Activated CD4-positive, alpha-beta T cell treated with anti-CD3 and anti-CD28 coated beads for 48 hours (primary cell): ENCODE measurements at places on chromosomes 3 and 15.

GRCh38 chr3:163364717-163365116 lies 1713.6 kb downstream of the SI start:
- no peak for DNase-seq

- no peak for DNase-seq
Measured at GRCh38 chr3:36677331-36678007, 86.9 kb downstream of the DCLK3 start.

- peak; percentile 51 for DNase-seq
Measured at GRCh38 chr3:160140756-160141155, 84.5 kb upstream of the C3orf80 start.

DNA sequence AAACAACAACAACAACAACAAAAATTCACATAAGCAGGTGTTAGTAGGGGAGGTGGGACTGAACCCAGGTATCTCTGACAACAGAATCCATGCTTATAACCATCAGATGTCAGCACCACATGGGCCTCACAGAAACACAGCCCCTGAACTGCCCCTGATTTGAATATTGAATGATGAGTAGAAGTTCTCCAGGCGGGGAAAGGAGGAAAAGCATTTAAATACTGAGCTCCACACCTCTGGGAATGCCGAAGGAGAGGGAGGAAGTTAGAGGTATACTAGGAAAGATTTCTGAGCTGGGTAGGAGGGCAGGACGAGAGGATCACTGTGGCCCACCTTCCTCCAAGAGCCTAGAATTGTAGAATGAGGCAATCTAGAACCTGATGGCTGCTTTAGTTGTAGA lies 31.9 kb upstream of the EIF4A2 start:
- DNase-seq, result no peak

- peak; percentile 31 for DNase-seq
Measured at GRCh38 chr3:30511524-30512251, 94.7 kb upstream of the TGFBR2 start.

- DNase-seq, result no peak
Measured at GRCh38 chr3:55013145-55013925, 85.5 kb upstream of the LRTM1 start.

DNA sequence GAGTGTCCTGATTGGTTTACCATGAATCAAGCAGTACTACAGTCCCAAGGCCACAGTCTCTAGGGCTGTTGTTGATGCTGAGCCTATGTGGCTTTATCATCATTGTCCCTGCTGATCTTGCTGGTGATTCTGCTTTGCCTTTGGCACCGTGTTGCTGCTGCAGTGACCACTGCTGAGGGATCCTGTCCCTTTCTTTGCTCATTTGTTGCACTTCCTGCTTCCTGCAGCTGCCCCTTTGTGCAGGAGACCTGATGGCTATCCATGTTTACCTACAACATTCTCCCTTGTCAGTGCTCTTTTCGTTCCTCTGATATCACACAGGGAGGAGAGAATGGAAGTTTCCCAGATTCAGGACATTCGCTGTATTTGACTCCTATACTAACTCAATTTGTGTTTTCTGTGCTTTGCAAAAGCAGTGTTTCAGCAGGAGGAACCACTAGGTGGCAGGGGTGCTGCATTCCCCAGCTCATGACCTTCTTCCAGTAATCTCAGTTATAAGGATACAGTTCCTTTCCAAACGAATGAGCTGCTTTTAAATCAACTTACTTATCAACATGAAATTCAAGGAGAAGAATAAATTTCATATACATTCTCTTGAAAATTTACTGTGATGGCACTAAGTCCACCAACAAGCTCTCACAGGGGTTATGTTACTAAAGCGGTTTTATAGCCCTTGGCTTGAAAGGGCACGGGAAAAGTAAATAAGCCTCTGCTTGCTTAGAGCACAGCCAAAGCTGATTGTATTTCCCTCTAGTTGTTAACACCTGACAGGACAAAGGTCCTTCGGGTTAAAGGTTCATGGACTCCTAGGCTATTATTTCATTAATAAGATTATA lies 9.7 kb upstream of the THUMPD3 start:
- peak; percentile 62 for DNase-seq

GRCh38 chr3:2211568-2211967 lies 112.9 kb downstream of the CNTN4 start:
- no peak for DNase-seq

- DNase-seq, result peak; percentile 78
Measured at GRCh38 chr15:52021128-52021671, 2.2 kb downstream of the MAPK6 start.

DNA sequence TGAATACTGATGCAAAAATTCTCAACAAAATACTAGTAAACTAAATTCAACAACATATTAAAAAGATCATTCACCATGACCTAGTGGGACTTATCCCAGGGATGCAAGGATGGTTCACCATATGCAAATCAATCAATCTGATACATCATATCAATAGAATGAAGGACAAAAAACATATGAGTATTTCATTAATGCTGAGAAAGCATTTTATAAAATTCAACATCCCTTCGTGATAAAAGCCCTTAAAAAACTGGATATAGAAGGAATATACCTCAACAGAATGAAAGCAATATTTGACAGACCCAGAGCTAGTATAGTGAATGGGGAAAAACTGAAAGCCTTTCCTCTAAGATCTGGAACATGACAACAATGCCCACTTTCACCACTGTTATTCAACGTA lies 43.0 kb upstream of the FBN1 start:
- no peak for DNase-seq

DNA sequence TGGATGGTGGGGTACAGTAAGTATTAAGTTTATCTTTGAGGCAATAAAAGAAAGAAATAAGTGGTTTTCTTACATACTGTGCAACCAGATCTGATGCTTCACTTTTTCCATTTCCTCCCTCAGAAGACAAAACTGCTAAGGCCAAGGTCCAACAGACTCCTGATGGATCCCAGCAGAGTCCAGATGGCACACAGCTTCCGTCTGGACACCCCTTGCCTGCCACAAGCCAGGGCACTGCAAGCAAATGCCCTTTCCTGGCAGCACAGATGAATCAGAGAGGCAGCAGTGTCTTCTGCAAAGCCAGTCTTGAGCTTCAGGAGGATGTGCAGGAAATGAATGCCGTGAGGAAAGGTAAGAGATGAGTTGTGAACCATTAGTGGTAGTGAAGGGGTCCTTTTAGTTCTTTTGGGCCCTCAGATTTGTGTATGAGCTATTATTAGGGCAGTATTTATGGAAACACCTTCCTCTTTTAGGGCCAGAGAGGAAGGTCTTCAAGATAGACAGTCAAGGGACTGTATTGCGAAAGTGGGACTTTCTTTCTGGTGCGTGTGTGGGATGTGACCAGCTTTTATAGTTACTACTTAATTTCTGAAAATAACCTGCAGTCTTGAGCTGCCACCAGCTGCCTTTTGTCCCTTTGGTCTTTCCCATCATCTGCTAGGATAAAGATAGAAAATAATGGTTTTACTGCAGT lies 4.6 kb downstream of the ALAS1 start:
- DNase-seq, result no peak

DNA sequence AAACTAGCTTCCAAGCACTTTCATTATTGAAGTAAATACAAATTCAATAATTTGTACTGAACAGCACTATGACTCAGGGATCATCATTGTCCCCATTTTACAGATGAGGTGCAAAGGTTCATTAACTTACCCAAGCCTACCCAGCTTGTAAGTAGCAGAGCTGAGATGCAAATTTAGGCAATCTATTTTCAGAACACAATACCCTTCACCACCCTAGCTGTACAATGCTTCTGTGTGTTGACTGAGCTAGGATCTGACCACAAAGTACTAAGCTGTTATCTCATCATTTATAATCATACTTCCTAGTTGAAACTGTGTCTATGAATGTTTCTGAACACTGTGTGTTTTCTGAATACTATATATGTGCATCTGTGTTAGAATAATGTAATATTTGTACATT lies 3.2 kb upstream of the ILDR1 start:
- DNase-seq, result no peak

GRCh38 chr3:136476280-136476679 lies 226.1 kb downstream of the PCCB start:
- no peak for DNase-seq

GRCh38 chr3:46481636-46482035 lies 16.1 kb upstream of the RTP3 start:
- DNase-seq, result no peak

DNA sequence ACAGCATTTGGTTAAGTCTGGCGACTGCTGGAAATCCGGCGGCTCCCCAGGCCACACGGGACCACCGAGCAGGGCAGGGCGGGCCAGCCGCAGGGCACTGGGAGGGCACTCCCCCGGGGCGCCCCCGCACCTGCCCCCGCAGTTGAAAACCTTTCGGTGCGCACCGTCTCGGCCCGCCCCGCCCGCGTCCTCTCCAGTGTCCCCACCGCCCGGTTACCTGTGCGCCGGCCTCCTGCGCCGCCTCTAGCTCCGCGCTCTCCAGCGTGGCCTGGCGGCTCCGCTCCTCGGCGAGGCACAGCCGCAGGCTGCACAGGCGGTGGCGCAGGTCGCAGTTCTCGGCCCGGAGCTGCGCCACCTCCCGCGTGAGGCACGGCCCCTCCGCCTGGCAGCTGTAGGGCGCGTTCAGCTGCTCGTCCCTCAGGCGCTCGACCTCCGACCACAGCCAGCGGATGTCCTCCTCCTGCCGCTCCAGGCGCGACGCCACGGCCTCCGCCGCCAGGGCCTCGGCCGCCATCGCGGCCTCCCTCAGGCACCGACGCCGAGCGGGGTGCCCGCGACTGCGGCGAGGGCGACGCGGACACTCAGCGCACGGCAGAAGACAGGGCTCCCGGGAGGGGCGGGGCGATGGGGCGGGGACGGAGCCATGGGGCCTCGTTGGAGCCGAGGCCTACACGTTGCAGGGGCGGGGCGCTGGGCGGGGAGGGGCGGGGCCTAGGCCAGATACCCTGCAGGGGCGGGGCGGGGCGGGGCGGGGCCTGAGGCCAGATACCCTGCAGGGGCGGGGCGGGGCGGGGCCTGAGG lies at the start of gene TARS3:
TARS3 (minus strand) TSS at position 600 of the 801 bp plus-strand sequence; CDS start at position 514, 86 bp downstream.
- DNase-seq, result peak; percentile 95

DNA sequence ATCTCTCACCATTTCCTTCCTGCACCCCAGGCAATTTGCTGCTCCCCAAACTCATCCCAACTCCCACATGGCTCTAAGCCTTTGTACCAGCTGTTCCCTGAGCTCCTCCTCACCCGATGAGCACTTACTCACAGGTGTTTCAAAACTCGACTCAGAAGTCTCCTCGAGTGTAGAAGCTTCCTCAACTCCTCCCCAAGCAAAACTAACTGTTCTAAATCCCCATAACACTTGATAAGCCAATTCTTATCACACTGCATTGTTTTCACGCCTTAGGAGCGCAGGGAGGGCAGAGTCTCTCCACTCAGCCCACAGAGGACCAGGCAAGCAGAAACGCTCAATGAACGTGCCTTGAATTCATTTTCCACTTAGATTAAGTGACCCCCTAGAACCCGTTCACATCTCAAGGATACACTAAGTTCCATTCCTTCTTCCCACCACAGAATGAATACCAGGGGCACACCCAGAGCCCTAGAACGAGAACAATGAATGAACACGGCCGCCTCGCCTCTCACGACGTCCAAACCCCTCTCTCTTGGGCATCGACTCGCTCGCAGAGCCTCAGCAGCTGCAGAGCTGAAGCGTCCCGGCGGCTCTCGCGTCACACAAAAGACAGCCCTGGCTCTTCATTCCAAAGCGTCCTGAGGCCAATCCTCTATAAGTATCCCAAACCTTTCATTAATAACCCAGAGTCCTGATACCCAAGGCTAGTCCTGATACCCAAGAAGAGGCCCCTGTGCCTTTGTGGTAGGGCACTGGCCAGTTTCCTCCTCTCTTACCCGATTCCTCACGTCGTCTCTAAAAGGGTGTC lies 1.1 kb downstream of the RAF1 start:
- DNase-seq, result peak; percentile 47

DNA sequence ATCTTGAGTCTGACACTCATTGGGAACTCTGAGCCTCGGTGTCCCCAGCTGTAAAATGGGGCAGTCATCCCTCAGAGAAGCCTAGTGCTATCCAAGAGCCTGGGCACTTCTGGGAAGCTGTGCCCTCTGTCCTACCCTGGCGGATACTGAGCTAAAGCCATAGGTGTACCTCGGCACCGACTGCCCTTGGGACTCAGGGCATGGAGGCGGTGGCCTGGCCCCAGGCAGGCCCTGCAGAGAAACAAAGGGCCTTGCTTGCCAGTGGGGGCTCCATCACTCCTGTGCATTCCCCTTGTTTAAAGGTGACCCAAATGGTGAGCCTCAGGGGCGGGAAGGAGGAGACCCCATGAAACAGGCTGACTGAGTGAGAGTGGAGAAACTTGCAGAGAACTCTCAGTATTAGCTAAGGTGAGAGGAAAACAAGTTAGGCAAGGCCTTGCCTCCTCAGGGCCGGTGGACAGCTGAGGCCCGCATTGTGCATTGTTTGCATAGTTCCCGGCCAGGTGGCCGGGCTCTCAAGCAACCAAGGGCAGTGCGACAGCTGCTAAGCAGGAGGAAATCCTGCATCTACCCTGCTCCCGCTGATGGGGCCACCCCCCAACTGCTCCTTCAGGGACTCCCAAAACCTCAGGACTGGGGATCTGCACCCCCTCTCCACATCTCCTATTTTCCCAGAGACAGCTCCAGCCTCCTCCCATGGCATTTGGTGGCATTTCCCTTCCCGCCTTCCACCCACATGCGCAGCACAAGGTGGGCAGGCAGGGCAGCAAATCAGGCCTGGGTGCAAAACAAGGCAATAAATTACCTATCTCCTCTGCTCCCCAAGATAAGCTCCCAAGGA lies 4.3 kb downstream of the PFKFB4 start:
- no peak for DNase-seq

GRCh38 chr15:88842156-88842555 lies 38.9 kb downstream of the ACAN start:
- no peak for DNase-seq

DNA sequence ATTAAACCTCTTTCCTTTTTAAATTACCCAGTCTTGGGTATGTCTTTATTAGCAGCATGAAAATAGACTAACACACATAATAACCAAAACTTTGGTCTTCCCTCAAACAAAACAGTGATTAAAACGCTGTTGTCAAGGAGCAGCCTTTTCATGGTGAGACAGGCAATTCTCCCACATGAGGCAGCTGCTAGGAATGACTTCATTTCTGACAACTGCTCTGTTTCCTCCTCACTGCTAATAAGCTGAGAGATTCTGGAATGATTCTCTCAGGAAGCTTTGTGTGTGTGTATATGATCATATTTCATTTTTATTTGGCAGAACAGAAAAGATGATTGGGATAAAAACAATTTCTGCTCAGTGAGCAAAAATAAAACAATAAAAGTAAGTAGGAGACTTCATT lies 580.6 kb upstream of the ADAMTS9 start:
- no peak for DNase-seq

- DNase-seq, result no peak
Measured at GRCh38 chr3:153216928-153217327, 54.9 kb downstream of the RAP2B start.

DNA sequence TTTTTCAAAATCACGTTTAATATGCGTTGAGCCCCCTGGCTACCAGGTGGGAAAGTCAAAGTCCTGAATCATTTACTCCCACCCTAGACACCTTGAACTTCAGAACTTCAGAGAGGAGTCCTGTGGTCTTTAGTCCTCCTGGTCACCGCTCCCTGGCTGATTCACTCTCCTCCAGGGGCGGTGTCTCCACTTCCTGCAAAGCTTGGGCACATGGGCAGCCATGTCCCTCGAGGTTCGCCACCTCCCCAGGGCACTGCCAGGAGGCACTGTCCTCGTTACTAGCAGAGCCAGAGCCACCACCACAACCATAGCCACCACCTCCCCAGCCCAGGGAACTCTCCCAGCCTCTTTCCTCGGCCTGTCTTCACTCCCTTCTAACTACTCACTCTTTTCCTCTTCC lies 31.0 kb downstream of the LOXL1 start:
- DNase-seq, result no peak

- no peak for DNase-seq
Measured at GRCh38 chr15:83570756-83571155, 83.2 kb upstream of the ADAMTSL3 start.

- no peak for DNase-seq
Measured at GRCh38 chr15:28101201-28101600, 2.1 kb upstream of the OCA2 start.
